ENCODE measurements at places on chromosomes 4 and X.

- peaks cover 9% of the 10 kb centered on the region for H3K4me1 ChIP-seq
- no peak overlapping the region for H3K4me3 ChIP-seq
- no peaks in the 10 kb centered on the region for H3K36me3 ChIP-seq
- no peaks in the 10 kb centered on the region for H3K27me3 ChIP-seq
Measured at GRCh38 chrX:155326610-155327009, 7.8 kb downstream of the CLIC2 start.

DNA sequence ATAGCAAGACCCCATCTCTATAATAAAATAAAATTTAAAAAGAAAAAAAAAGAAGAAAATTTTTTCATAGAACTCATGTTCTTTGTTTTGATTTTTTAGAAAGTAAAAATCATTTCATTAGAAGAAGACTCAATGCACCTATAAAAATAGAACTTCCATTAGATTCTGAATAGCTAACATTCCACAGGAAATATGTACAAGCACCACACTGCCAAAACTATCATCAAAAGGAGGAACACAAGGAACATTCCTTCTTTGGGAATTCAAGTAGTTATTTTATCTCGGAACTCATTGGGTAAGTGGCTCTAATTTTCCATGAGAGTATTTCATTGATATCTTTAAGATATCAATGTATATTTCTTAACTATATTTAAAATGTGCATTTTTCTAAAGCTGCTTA is 157.6 kb downstream of the CAMK2D start:
- no peaks in the 10 kb centered on the region for H3K36me3 ChIP-seq
- no peak overlapping the region for H3K27ac ChIP-seq
- no peak for DNase-seq

- H3K36me3 ChIP-seq, result no peaks in the 10 kb centered on the region
- H3K4me3 ChIP-seq, result no peak overlapping the region
- no peaks in the 10 kb centered on the region for H3K4me1 ChIP-seq
- no peak overlapping the region for H3K27ac ChIP-seq
Measured at GRCh38 chr4:176709417-176709816, 83.3 kb downstream of the VEGFC start.

DNA sequence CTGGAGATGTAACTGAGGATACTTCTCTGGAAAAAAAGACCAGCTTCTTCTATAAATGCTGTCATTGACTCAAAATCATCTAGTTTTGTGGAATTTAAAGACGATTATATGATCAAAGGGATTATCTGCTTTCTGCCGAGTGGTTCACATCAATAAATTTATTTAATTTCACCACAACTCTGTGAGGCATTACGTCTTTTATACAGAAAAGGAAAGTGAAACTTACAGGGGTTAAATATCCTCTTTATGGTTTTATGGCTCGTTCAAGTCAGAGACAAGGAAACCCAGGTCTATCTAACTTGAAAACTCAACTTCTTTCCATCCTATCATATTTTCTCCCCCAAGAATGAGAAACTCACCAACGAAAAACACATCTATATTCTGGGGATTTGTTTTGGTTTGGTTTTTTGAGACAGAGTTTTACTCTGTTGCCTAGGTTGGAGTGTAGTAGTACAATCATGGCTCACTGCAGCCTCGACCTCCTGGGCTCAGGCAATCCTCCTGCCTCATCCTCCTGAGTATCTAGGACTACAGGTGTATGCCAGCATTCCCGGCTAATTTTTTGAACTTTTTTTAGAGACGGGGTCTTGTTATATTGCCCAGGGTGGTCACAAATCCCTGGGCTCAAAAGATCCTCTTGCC is 377.9 kb upstream of the EMCN start:
- H3K4me3 ChIP-seq, result peak overlapping the region; percentile 57
- DNase-seq, result peak; percentile 67
- no peaks in the 10 kb centered on the region for H3K27me3 ChIP-seq
- H3K27ac ChIP-seq, result no peak overlapping the region
- no peaks in the 10 kb centered on the region for H3K4me1 ChIP-seq

DNA sequence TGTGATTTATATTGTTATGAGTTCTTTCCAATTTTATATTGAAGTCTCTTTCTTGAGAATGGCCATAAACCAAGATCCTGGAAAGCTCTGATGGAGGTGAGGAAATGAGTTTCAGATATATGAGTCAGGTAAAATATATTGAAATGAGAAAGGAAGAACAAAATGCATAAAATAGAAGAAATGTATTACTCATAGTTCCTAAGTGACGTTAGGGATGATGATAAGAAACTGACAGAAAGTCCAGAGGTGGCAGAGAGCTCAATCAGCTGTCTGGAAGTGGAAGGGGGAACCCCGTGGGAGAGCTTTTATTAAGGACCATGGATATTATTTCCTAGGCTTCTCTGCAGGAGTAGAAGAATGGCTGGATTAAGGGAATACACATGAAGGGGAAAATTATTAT is 24.6 kb downstream of the UGT2B7 start:
- DNase-seq, result no peak
- H3K36me3 ChIP-seq, result no peaks in the 10 kb centered on the region
- H3K4me1 ChIP-seq, result no peaks in the 10 kb centered on the region
- H3K27me3 ChIP-seq, result no peaks in the 10 kb centered on the region

DNA sequence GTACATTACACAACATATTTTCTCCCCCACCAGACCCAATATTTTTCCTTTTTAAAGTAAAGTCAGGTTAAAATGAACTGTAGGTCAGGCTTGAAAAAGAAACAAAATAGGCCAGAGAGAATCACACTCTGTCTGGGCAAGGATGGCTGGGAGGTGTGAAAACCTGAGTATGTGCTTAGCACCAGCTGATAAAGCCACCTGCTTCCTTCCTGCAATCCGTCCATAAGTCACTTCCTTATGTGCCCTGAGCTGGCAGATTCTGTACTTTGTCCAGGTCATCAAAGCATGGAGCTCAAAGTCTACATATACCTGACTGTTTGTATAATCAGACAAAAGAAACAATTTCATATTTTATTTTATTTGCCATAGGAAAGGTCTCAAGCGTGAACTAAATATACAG is 37.7 kb downstream of the ANTXR2 start:
- DNase-seq, result peak; percentile 82
- no peak overlapping the region for H3K27ac ChIP-seq
- H3K27me3 ChIP-seq, result no peaks in the 10 kb centered on the region
- peaks cover 22% of the 10 kb centered on the region for H3K36me3 ChIP-seq
- peaks cover 14% of the 10 kb centered on the region for H3K4me1 ChIP-seq

GRCh38 chr4:88696630-88697029 is 999 bp downstream of the NAP1L5 start:
- no peaks in the 10 kb centered on the region for H3K27me3 ChIP-seq
- H3K4me3 ChIP-seq, result peak overlapping the region; percentile 89
- no peak for DNase-seq
- no peak overlapping the region for H3K27ac ChIP-seq

DNA sequence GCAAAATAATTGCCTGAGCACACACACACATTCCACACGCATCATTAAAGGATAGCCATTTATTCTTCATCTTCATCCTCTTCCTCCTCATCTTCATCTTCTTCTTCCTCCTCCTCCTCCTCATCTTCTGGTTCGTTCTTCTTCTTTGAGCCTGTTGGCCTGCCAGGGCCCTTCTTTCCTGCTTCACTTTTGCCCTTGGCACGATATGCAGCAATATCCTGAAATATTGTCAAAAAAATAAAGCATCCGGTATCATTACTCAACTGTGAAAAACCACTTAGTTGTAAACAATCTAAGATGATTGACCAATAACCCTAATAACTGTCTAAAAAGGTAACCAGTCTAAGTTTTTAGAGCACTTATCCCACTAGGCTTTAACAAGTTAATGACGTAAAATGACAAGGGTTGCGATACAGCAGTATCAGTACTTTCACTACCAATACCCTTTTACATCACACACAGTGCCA is 2.1 kb downstream of the HMGB2 start:
- DNase-seq, result peak; percentile 26
- peak overlapping the region; percentile 94 for H3K27ac ChIP-seq
- peaks cover 15% of the 10 kb centered on the region for H3K36me3 ChIP-seq
- no peaks in the 10 kb centered on the region for H3K27me3 ChIP-seq

DNA sequence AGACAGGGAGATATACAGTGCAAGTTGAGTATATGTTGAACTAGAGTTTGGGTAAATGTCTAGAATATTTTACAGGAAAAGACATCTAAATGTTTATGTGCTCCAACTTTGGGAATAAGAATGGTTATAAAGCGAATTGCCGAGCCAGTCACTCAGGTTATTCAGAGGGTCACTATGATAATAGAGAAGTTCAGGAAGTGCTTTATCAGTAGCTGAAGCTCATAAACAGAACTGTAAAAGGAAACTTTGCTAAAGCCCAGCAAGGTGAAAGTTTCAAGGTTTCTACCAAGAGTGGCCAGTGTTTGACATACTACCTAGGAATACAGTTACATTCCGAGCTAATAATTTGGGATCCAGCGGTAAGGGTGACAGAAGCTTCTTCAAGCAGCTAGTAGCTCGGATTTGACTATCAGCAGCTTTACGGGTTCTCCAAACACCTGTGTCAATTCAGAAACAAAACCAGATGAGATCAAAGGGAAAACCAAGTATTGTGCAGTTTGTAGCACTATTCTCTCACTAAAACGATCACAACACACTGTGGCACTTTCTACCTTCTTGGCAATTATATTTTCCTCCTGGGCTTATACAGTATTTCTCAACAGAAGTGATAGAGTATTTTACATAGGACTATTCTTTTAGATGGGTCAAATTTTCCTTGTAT is 17.2 kb upstream of the BCLAF3 start:
- no peak overlapping the region for H3K4me3 ChIP-seq
- no peak for DNase-seq
- no peaks in the 10 kb centered on the region for H3K27me3 ChIP-seq

- H3K27ac ChIP-seq, result no peak overlapping the region
- no peak overlapping the region for H3K4me3 ChIP-seq
- no peaks in the 10 kb centered on the region for H3K27me3 ChIP-seq
- H3K4me1 ChIP-seq, result no peaks in the 10 kb centered on the region
- H3K36me3 ChIP-seq, result peaks cover 4% of the 10 kb centered on the region
- peak; percentile 58 for DNase-seq
Measured at GRCh38 chr4:79917246-79917645, 155.8 kb downstream of the ANTXR2 start.

DNA sequence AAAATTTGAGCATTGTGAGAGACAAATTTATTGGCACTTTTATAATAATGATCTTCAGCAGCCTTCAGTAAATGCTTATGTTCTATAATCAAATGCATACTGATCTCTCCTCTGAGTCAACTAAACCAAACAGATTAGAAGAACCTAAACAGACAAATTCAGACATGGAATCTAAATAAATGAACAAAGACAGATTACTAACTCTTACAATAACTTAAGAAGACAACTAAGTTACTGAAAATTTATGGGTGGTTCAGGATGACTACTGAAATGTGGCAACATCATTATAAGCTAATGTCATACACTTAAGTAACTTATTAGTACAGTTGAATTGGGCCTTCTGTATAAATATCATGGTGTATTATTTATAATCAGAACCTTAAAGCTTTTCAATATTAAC is 127.3 kb downstream of the NEK1 start:
- H3K36me3 ChIP-seq, result no peaks in the 10 kb centered on the region
- H3K4me1 ChIP-seq, result no peaks in the 10 kb centered on the region
- no peak overlapping the region for H3K27ac ChIP-seq
- no peak for DNase-seq
- no peaks in the 10 kb centered on the region for H3K27me3 ChIP-seq

GRCh38 chr4:912548-913279 is 19.4 kb downstream of the GAK start:
- no peak overlapping the region for H3K27ac ChIP-seq
- H3K36me3 ChIP-seq, result peaks cover 44% of the 10 kb centered on the region
- no peak overlapping the region for H3K4me3 ChIP-seq
- no peaks in the 10 kb centered on the region for H3K27me3 ChIP-seq
- peaks cover 17% of the 10 kb centered on the region for H3K4me1 ChIP-seq

DNA sequence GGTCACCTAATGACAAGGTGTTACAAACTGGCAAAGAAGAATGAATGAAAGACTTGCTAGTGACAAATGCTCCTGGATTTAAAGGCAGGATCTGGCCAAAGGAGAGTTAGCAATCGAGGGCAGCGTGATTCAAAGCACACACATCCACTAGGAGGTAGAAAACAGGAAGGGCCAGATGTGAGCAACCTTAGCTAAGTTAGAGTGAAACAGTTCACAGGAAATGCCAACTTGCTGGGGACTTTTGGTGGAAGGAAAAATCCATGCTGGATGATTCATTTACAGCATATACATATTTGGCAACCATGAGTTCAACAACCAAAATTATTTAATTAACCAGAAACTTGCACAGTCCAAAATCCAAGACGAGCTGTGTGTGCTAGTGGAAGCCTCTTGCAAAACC is 276.9 kb downstream of the PTTG2 start:
- no peaks in the 10 kb centered on the region for H3K27me3 ChIP-seq
- no peak overlapping the region for H3K4me3 ChIP-seq
- no peaks in the 10 kb centered on the region for H3K36me3 ChIP-seq

DNA sequence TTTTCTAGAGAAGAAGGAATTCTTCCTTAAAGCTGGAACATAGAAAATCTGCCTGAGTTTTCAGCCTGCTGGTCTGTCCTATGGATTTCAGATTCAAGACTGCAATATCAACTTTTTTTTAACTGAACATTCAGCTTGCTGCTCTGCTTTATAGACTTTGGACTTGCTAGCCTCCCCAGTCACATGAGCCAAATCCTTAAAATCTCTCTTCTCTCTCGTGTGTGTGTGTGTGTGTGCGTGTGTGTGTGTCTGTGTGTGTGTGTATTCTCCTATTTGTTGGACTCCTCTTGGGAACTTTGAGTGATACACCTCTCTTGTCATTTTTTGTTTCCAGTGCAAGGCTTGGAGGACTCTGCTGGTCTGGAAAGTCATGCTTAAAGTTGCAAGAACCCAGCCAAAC is 6.8 kb upstream of the TBC1D19 start:
- no peaks in the 10 kb centered on the region for H3K36me3 ChIP-seq
- no peaks in the 10 kb centered on the region for H3K27me3 ChIP-seq
- no peak for DNase-seq

GRCh38 chrX:69083361-69083760 is 81.9 kb downstream of the PJA1 start:
- H3K27me3 ChIP-seq, result peaks cover 8% of the 10 kb centered on the region
- H3K4me3 ChIP-seq, result no peak overlapping the region
- no peaks in the 10 kb centered on the region for H3K36me3 ChIP-seq
- H3K4me1 ChIP-seq, result no peaks in the 10 kb centered on the region
- no peak for DNase-seq

DNA sequence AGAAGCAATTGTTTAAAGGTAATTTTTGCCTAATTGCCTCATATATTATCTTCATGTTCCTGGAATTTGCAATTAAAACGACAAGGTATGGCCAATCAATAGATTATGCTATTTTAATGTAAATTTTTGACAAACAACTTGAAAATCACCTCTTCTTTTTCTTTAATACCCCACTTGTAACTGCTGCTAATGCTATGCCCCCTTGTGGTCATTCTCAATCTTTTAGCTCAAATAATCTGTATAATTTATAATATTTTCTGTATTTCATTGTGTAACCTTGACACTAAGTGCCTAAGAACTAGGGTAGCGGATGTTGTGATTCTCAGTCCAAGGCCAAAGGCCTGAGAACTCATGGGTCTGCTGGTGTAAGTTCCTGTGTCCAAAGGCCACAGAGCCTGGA is 831.7 kb upstream of the POU3F4 start:
- H3K27ac ChIP-seq, result no peak overlapping the region
- DNase-seq, result peak; percentile 11
- H3K36me3 ChIP-seq, result no peaks in the 10 kb centered on the region
- no peaks in the 10 kb centered on the region for H3K27me3 ChIP-seq
- H3K4me1 ChIP-seq, result no peaks in the 10 kb centered on the region
- no peak overlapping the region for H3K4me3 ChIP-seq

Measured in common myeloid progenitor, CD34-positive (primary cell).